Glomerular endothelial cell (primary cell): ENCODE measurements at places on chromosomes 7 and 10.

DNA sequence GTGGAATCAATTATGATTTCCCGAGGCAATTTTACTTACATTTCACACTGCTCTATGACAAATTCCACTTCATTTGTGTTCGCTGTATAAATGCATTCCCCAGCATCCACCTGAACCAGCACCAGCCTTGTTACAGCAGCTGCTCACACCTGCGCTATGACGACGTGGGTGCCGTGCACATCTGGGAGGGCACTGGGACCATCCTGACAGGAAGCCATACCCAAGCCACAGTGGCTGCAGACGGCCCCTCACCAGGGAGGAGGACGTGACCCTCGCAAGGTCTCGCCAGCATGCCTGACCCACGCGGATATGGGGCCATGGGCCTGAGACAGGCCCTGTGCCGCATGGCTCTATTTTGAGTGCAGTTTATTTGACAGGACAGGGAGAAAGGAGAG is 201.3 kb downstream of the MAD1L1 start:
- DNase-seq, result no peak

GRCh38 chr7:105112440-105113418 is 98.7 kb downstream of the KMT2E start:
- no peak for DNase-seq

DNA sequence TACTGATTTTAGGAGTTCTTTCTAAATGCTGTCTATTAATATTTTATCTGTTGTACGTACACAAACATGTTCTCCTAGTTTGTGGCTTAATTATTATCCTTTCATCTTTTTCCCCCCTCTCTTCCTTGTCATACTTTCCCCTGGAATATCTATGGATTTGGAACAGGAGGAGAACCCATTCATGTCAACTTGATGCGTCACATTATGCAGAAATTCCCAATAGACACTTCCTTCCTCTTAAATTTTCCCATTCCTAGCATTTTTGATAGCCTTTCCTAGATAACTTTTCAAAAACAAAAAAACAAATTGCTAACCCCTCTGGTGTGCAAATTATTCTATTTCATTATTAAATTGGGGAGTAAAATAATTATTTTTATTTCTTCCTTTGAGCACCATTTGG is 36.2 kb downstream of the SLC35B4 start:
- DNase-seq, result no peak

DNA sequence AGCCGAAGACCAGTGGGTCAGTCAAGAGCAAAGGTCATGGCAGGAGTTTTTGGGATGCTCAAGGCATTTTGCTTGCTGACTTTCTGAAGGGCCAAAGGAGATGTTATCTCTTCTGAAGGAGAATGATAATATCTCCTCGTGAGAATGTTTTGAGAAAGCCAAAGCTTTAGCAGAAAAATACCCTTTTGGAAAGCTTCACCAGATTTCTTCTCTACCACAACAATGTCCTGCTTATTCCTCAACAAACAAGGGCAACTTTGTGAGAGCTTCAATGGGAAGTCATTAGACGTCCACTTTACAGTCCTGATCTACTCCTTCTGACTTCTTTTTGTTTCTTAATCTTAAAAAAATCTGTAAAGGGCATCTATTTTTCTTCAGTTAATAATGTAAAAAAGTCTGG is 132.8 kb upstream of the DNAJB12 start:
- DNase-seq, result no peak
